GM04504 (cell line): ENCODE measurements at places on chromosomes 3 and 15.

DNA sequence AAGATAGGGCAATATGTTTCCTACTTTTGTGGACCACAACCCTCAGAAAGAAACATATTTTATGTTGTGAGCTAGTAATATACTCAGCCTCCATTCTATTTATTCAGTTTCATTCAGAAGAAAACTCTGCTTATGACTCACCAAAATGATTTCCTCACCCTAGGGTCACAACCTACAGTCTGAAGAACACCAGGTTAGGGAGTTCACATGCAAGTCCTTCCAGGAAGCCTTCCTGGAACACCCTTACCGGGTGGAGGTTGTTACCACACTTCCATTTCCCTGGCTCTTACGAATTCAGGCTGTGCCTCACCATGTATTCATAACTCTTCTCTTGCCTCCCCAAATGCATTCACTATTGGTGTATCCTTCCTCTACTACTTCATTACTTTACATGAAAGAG is 228.0 kb upstream of the ADAMTS9 start:
- no peak for DNase-seq

DNA sequence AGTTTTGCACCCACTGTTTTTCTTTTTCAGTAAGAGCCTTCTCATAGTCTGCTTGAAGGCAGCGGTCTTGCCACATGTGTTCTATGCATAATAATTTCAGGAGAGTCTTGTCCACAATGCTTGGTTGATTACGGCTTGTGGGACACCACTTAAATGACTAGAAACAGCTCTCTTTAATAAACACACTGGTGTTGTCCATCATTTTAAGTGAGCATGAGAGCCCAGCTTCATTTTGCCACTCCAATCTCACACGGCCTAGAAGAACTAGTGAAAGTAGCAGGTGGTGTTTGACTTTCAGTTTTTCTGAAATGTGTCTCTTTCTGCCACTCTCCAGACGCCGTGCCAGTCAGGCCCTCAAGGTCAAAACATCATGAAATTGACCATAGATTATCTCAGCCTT is 292.1 kb downstream of the LPP start:
- DNase-seq: no peak

GRCh38 chr3:129315998-129316247 is 37.3 kb downstream of the HMCES start:
- DNase-seq: no peak

DNA sequence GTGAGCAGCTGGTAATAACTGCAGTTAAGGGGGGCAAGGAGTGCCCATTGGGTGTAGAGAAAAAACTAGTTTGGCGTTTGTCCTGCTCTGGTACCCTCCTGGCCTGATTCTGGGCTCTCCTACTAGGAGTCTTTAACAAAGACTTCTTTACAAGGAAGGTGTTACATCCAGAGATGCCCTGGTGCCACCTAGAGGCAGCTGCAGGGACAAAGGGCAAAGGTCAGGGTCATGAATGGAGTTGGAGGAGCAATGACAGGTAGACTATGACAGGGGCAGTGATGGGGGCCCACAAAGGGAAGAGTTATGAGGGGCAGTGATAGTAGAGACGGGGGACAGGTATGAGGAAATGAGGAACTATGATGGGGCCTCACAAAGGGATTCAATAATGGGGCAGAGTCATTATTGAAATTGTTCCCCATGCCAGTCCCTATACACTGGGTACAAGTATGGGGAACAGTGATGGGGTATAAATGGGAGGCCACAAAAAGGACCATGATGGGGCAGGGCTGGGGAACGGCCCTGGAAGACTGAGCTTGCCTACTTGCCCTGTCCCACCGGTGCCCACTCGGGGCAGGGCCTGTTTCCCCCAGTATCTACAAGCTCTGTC is 7.9 kb downstream of the CCDC71 start:
- no peak for DNase-seq

GRCh38 chr3:124671106-124671505 is 59.1 kb upstream of the UMPS start:
- no peak for DNase-seq
